GM03348 (cell line): ENCODE measurements at places on chromosomes 2 and 18.

GRCh38 chr2:56674084-56674483 is 490.3 kb downstream of the CCDC85A start:
- no peak for DNase-seq

- DNase-seq: peak; percentile 51
Observed at GRCh38 chr2:215930505-215931253, 82.7 kb downstream of the MREG start.

- DNase-seq: peak; percentile 44
Observed at GRCh38 chr2:74374509-74375205, 5.5 kb downstream of the DCTN1 start.

GRCh38 chr2:199792381-199792780 is 58.6 kb downstream of the FTCDNL1 start:
- DNase-seq: no peak

GRCh38 chr2:113060796-113061195 is 1.8 kb downstream of the IL36RN start:
- DNase-seq: no peak

GRCh38 chr2:126686841-126687485 is 31.0 kb downstream of the GYPC start:
- no peak for DNase-seq

DNA sequence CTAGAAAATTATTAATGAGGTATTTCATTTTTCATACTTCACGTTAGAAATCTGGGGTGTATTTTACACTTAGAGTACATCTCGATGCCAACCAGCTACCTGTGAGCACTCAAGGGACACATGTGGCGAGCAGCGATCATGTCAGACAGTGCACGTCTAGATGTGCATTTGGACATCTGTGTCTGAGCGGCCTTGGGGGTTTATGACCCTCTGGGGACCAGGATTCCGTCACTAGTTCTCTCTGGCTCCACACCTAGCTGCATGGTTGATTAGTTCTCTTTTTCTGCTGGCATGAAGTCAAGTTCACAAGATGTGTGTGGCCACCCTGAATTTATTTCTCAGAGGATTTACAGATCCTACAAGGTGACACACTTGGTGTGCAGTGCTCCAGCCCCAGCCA is 192.2 kb downstream of the TSN start:
- no peak for DNase-seq

- no peak for DNase-seq
Observed at GRCh38 chr18:65365245-65365980, 385.4 kb upstream of the CDH7 start.

GRCh38 chr18:52933356-52933755 is 593.4 kb downstream of the DCC start:
- DNase-seq: no peak

DNA sequence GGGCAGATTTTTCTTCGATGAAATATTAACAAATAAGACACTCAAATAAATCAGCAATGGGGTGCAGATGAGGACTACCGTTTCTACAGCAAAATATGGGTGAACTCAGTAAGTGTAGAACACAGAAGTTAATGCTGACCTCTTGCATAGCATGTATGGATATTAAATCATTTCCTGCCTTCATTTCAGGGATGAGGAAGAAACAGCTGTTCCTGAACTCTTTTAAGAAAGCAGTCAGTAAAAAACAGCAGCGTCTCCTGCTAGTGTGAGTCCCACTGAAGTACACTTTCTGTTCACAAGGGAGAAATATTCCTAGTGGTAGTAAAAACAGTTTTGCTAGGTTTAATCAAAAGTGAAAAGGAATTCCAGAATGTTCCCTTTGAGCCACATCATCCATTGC is 379.0 kb downstream of the ZEB2 start:
- DNase-seq: no peak

GRCh38 chr2:180003559-180003958 is 3.5 kb downstream of the CWC22 start:
- DNase-seq: no peak

DNA sequence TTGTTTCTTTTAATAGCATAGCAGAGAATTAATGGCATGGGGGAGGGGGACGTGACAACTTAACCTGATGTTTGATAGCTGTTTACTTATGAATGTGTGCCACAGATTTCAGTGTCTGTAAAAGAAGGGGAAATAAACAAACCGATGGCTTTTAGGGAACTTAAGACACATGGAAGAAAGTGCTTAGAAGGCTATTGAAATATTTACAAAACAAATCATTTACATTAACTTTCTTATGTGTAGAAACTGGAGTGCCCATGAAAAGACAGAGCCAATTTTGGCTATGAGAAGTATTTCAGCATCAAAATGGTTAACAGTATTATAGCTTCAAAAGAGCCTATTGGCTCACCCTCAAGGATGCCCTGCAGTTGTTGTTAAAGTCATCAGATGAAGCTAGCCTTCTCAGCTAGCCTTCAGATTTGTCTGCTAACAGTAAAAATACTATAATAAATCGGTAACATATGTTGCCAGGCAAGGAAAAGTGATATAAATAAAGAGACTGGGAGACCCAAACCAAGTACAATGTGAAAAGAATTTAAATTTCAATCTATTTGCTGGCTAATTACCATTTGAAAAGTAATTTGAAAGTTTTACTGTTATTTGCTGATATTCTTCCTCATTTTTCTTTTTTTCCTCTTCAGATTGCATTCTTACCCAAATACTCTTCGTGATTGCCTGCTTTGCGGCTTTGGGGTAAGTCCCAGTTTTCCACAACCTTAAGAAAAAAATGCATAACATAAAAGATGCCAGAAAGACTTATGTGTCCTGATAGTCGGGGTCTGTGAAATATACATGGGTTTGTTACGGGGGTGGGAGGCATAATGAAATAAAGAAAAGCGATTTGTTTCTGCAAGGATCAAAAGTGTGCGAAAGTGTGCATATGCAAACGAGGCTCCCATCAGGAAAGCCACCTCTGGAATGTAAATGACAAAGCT is 256.4 kb downstream of the MEIS1 start:
- DNase-seq: no peak

DNA sequence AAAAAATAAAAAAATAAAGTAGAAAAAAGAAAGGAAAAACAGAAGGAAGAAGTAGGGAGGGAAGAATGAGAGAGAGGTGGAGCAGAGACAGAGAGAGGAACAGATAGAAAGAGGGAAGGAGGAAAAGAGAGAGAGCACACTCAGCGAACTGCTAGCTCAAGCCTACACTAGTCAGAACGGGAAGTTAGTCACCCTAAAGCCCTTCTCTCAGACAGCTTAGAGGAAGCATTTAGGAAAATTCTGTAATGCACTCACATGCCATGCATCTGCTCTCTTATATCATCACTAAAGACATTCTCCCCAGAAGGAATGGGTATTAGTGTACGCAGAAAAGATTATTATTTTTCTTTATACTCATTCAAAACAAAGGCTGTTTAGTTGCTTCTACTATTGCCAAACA is 68.1 kb upstream of the SULT1C3 start:
- DNase-seq: no peak

DNA sequence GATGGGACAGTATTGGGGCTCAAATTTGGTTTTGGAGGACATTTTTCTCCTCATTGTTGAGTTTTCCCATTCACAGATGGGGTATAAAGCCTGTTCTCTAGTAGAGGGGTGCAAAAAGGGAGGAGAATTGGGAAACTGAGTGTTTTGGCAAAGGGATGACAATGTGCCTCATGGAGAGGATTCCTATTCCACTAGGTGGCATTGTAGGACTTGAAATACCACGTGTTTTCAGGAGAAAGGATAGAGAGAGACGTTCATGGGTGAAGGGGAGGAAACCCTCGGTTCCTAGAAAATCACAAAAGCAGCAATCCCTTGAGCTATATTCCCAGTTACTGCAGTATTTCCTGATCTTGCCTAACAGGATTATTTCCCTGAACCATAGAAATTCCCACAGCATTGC is 113.7 kb upstream of the SRD5A2 start:
- DNase-seq: no peak

- no peak for DNase-seq
Observed at GRCh38 chr18:654601-655000, 2.9 kb upstream of the TYMS start.

DNA sequence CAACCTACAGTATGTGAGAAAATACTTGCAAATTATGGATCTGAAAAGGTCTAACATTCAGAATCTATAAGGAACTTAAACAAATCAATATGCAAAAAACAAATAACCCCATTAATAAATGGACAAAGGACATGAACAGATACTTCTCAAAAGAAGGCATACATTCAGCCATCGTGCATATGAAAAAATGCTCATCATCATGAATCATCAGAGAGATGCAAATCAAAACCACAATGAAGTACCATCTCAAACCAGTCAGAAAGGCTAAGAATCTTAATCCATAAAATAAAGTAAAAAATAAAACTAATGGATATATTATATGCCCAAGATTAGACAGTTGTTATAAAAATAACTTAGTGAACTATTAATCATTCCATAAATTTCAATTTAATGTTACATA is 154.0 kb downstream of the CALCRL start:
- no peak for DNase-seq

DNA sequence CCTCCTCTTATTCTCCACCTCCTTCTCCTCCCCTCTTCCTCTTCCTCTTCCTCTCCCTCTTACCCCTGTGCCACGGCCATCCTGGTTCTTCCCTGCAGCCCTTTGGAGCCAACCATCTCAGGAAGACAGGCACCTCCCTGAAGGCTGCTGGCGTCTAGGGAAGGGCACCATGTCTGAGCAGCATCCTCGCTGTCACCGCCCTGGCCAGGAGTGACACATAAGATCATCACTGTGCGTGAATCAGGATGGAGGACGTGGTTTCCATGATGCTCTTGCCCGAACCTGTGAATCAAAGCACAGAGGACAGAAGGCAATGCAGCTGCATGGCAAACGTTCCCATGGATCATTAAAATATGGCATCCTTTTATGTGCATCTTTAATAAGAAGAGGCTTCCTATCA is 236.0 kb downstream of the SH3BP4 start:
- no peak for DNase-seq

- DNase-seq: no peak
Observed at GRCh38 chr18:70311726-70312125, 22.9 kb downstream of the SOCS6 start.

DNA sequence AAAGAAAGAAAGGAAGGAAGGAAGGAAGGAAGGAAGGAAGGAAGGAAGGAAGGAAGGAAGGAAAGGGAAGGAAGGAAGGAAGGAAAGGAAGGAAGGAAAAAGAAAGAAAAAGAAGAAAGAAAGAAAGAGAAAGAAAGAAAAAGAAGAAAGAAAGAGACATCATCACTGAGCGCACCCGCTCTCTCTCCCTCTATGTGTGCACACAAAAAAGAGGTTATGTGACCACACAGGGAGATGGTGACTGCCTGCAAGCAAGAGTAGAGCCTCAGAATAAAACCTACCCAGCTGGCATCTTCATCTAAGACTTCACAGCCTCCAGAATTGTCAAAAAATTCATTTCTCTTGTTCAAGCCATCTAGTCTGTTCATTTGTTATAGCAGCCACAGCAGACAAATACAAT is 1307.4 kb upstream of the ACVR2A start:
- DNase-seq: no peak

- no peak for DNase-seq
Observed at GRCh38 chr18:36015629-36016028, 43.1 kb downstream of the RMP24 start.

- DNase-seq: no peak
Observed at GRCh38 chr18:47728921-47729320, 201.5 kb downstream of the SMAD2 start.

DNA sequence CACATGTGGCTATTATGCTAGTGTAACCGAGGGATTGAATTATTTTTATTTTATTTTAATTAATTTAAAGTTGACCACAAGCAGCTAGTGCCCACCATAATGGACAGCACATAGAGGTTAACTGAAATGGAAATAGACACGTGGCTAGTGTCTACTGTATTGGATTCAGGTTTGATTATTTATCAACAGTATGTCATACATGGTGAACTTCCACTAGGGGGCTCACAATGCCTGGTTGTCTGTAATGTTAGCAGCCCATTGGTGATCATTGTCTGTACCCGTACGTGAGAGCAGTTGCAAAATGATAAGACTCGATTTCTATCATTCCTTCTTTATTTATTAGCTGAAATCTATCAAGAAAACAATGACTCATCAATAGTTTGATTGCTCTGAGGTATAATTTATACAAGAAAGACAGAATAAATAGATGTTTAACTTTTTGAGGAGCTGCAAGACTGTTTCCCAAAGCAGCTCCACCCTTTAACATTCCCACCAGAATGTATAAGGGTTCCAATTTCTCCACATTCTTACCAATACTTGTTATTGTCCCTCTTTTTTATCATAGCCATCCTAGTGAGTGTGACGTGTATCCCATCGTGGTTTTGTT is 76.5 kb downstream of the CYBRD1 start:
- peak; percentile 87 for DNase-seq

DNA sequence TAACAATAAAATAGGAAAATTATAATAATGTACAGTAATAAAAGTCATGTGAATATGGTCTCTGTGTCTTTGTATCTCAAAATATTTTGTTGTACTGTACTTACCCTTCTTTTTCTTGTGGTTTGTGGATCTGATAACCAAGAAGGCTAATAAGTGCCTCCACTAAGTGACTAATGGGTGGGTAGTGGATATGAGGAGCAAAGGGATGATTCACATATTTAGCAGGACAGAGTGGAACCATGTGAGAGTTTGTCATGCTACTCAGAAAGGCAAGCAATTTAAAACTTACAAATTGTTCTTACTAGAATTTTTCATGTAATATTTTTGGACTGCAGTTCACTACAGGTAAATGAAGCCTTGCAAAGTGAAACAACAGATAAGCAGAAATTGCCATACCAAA is 1241.2 kb upstream of the CDH2 start:
- DNase-seq: peak; percentile 62

GRCh38 chr2:159613651-159614285 is 2.6 kb downstream of the BAZ2B start:
- no peak for DNase-seq
